ENCODE measurements at places on chromosomes 3 and 15. TPM values are rescaled to one million over a fixed set of nuclear protein-coding genes. Genes with fewer than 3 reads are reported as not detected.

Gene NME9
- 2.0 TPM for polyA plus RNA-seq

Gene HDGFL3
- 87.7 TPM for polyA plus RNA-seq

Gene SMAD6
- 50.2 TPM for polyA plus RNA-seq

Gene PLA2G4E
- polyA plus RNA-seq = not detected

GRCh38 chr3:155872904-155873646 is 2.6 kb downstream of the GMPS start:
- DNase-seq = no peak

DNA sequence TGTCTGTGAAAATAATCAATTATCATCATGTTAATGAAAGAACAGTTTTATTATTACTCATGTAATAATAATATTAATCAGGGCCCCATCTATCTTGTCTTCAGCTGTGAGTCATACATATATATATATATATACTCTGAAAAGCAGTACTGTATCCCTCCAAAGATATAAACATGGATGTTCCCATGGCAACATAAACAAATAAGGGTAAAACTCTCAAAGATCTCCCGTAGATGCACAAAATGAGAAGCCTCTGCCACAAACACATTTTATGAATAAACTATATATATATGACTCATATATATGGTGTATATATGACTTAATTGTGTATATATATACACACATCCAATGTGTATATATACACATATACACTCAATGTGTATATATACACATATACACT is 163.8 kb upstream of the ARHGEF26 start:
- no peak for DNase-seq

- DNase-seq = no peak
Observed at GRCh38 chr3:194343561-194343893, 7.6 kb downstream of the CPN2 start.

- no peak for DNase-seq
Observed at GRCh38 chr3:25007974-25008658, 419.9 kb upstream of the RARB start.

GRCh38 chr15:44695294-44695693 is 15.8 kb downstream of the PATL2 start:
- no peak for DNase-seq

- DNase-seq = no peak
Observed at GRCh38 chr3:186121968-186122367, 13.1 kb upstream of the ETV5 start.

- DNase-seq = no peak
Observed at GRCh38 chr15:100373120-100373896, 31.5 kb upstream of the ADAMTS17 start.

GRCh38 chr3:100205171-100205570 is 55.6 kb upstream of the TBC1D23 start:
- DNase-seq = no peak

DNA sequence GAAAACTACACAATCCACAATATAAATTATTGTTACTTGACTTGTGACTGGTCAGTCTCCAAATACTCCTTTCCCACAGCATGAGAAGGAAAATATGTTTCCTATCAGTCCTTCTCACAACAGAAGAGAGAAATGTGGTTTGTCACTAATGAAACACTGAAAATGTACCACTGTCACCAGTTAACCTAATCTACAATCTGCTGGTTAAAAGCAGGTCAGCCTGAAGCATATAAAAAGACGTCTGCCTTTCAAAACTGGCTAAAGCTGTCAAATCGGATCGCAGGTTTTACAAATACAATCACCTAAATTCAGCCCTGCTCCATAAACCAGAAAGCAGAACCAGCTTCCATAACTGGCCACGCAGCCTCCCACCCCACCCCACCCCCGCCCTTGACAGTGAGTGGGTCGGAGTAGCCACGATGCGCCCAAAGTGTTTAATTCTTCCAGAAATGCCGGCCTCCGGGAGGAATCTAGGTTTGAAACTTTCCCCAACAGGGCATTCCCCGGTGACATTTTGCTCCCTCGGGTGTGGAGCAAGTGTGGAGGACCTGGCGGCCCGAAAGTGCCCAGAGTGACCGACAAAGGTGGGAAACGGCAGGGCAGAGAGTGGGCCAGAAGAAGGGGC is 682 bp downstream of the ETFA start:
- DNase-seq = no peak

DNA sequence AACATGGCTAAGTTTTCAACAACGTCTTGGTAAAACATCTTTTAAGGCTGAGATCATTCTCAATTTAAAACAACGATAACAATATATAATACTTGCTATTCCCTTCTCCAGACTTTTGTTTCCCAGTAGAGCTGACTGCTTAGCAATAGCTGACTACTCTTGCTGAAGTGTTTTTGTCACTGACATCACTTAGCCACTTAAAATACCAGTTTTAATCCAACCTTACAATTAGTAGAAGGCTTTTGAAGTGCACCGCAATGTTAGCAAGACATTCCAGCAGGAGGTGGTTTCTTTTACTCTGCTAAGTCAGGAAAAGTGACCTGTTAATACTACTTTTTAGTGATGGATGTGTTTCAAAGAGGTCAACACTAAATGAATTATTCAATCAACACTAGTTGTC is 28.7 kb upstream of the GBE1 start:
- no peak for DNase-seq

DNA sequence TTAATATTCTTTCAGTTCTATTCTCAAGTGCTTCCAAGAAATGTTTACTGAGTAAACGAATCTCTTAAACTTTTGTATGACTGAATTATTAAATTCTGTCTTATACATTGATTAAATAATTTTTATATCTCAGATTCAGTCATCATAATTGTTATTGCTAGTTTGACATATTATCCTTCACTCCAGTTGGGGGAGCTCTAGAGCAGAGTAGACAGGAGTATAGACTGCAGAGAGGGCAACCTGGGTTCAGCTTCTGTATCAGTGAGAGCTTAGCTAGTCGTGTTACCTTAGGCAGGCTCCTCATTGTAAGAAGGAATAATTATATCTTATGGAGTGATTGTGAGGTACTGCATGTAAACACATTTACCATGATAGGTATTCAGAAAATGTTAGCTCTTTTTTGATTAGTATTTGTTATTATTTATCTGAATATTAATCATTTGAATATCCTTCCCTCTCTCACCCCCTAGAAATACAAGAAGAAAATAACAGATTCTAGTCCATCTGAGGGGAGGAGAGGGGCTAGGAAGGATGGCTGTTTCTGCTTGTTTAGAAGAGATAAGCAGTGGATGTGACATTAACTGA is 31.0 kb upstream of the ZCWPW2 start:
- DNase-seq = no peak

GRCh38 chr3:11300970-11301369 is 28.8 kb downstream of the ATG7 start:
- DNase-seq = no peak

DNA sequence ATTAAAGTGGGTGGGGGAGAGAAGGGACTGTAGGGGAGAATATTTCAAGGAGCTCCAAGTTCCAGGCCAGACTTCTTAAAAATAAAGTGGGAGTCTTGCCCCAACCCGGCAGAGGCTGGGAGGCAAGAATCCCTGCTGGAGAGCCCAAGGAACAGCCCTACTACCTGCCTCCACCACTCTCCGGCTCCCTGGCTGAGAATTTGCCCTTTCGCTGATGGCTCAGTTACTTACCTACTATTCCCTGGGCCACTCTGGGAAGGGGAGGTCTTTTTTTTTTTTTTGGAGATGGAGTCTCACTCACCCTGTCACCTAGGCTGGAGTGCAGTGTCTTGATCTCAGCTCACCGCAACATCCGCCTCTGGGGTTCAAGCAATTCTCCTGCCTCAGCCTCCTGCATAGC is 15.5 kb downstream of the MYL3 start:
- DNase-seq = no peak

DNA sequence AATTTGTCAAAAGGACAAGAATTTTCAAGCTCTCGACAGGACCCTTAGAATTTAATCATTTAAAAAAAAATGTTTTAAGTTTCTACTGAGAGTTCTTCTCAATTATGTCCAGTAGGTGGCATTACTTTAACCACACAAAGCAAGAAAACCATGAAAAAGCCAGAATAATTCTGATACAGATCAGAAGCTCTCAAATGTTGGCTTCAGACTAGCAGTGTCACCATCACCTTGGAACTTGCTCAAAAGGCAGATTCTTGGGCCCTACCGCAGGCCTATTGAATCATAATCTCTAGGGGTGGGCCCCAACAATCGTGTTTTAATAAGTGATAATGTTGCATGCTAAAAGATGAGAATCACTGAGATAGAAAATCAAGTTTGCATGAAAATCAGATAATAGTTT is 99.5 kb upstream of the KCNMB2 start:
- DNase-seq = no peak

DNA sequence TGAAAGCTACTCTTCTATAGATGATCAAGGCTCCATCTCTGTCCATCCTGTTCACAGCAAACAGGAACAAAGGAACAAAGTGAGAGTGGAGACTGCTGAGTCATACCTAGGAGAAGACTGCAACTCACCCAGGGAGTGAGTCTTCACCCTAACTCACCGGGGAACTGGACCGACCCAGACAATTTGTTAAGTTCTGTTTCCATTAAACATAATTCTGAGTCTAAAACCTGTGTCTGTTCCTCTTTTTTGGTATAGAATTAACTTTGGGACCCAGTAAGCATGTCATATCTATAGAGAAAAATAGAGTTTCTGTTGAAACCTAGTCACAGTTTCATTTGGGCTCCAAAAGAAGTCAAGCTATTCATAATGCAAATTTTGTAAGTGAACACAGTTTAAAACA is 21.6 kb downstream of the CCDC80 start:
- no peak for DNase-seq

- DNase-seq = no peak
Observed at GRCh38 chr3:166759736-166760513, 620.2 kb downstream of the ZBBX start.

- no peak for DNase-seq
Observed at GRCh38 chr3:48236531-48236930, 4.4 kb upstream of the ZNF589 start.

GRCh38 chr3:19114461-19114860 is 33.8 kb upstream of the KCNH8 start:
- no peak for DNase-seq

- DNase-seq = no peak
Observed at GRCh38 chr15:68775671-68776476, 44.8 kb downstream of the ANP32A start.

Data from left renal pelvis (tissue), 4 donors.